ENCODE measurements at places on chromosomes 5 and 9.

- H3K36me3 ChIP-seq, result no peaks in the 10 kb centered on the region
- no peak overlapping the region for H3K27ac ChIP-seq
- DNase-seq, result no peak
- H3K4me3 ChIP-seq, result no peak overlapping the region
- H3K27me3 ChIP-seq, result no peaks in the 10 kb centered on the region
Measured at GRCh38 chr5:57327561-57328367, 153.9 kb downstream of the GPBP1 start.

DNA sequence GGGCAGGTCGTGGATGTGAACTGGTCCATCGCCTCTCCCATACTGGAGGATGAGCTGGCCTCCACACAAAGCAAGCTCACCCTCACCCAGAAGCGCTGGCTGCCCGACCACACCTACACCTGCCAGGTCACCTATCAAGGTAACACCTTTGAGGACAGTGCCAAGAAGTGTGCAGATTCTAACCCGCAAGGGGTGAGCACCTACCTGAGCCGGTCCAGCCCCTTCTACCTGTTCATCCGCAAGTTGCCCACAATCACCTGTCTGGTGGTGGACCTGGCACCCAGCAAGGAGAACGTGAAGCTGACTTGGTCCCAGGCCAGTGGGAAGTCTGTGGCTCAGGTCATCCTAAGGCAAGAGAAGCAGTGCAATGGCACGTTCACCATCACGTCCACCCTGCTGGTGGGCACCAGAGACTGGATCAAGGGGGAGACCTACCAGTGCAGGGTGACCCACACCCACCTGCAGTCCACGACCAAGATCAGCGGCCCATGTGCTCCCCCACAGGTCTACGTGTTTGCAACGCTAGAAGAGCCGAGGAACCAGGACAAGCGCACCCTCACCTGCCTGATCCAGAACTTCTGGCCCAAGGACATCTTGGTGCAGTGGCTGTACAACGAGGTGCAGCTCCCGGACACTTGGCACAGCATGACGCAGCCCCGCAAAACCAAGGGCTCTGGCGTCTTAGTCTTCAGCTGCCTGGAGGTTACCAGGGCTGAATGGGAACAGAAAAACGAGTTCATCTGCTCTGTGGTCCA, 71.3 kb downstream of the INSL6 start:
- peaks cover 5% of the 10 kb centered on the region for H3K36me3 ChIP-seq
- H3K4me3 ChIP-seq, result no peak overlapping the region
- H3K27me3 ChIP-seq, result no peaks in the 10 kb centered on the region

DNA sequence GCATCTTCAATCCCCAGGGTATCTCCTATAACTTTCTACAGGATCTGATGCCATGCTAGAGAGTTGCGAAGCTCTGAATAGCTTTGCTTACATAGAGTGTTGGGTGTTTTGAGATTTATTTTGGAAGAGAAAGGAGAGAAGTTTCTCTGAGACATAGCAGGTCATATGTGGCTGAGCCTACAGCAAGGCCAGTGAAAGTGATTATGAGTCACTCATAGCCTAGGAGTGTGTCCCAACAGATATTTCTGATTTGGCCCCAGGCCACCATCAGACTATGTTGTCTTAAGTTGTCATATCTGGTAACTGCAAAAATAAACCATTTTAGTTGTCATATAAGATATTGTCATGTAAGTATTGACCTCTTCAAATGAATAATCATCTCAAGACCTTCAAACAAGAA, 132.0 kb upstream of the RAI14 start:
- H3K4me3 ChIP-seq, result no peak overlapping the region
- H3K36me3 ChIP-seq, result no peaks in the 10 kb centered on the region
- DNase-seq, result no peak
- no peaks in the 10 kb centered on the region for H3K27me3 ChIP-seq

- no peak overlapping the region for H3K27ac ChIP-seq
- H3K4me3 ChIP-seq, result no peak overlapping the region
- no peaks in the 10 kb centered on the region for H3K4me1 ChIP-seq
- DNase-seq, result no peak
Measured at GRCh38 chr5:117456866-117457470, 882.3 kb upstream of the SEMA6A start.

GRCh38 chr9:130040984-130041647, 1.9 kb downstream of the FNBP1 start:
- DNase-seq, result no peak
- H3K27ac ChIP-seq, result peak overlapping the region; percentile 87
- H3K27me3 ChIP-seq, result no peaks in the 10 kb centered on the region
- H3K36me3 ChIP-seq, result no peaks in the 10 kb centered on the region

DNA sequence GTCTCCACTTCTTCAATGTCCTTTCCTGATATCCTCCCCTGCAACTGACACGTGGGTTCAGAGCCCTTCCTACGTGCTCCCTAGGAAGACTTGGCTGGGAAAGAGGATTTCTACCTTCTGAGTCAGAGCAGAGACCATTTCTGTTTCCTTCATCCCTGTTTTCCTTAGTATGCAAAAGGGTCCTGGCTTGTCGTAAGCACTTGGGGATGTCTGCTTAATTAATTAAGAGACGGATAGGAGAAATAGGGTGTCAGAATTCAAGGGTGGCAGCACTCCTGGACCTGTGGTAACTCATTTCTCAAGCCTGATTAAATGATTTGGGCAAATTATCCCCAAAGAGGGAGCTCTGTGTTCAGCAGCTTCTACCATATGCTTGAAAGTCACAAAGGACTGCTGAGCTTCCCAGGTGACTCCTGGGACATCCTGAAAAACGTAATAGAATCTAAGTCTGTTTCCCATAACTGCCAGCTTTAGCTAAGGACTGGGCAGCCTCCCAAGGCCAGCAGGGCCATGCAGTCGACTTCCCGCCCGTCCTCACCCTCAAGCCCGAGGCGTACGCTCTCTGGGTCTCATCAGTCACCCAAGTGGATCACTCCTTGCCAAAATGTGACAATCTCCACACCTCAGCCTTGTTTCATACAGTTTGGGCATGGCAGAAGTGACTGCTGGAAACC, 20.5 kb downstream of the ABCA1 start:
- H3K36me3 ChIP-seq, result no peaks in the 10 kb centered on the region
- no peaks in the 10 kb centered on the region for H3K4me1 ChIP-seq
- no peak overlapping the region for H3K27ac ChIP-seq
- H3K27me3 ChIP-seq, result no peaks in the 10 kb centered on the region
- DNase-seq, result no peak
- no peak overlapping the region for H3K4me3 ChIP-seq

GRCh38 chr5:153476767-153477166, 13.7 kb upstream of the GRIA1 start:
- no peaks in the 10 kb centered on the region for H3K36me3 ChIP-seq
- H3K27ac ChIP-seq, result no peak overlapping the region
- H3K4me1 ChIP-seq, result no peaks in the 10 kb centered on the region
- no peak for DNase-seq

- H3K4me1 ChIP-seq, result peaks cover 39% of the 10 kb centered on the region
- no peaks in the 10 kb centered on the region for H3K27me3 ChIP-seq
- H3K27ac ChIP-seq, result peak overlapping the region; percentile 97
- H3K4me3 ChIP-seq, result peak overlapping the region; percentile 98
- no peak for DNase-seq
- H3K36me3 ChIP-seq, result peaks cover 28% of the 10 kb centered on the region
Measured at GRCh38 chr9:122263699-122264349, 816 bp downstream of the RBM18 start.

GRCh38 chr9:6567140-6567591, 78.4 kb downstream of the GLDC start:
- H3K4me1 ChIP-seq, result no peaks in the 10 kb centered on the region
- no peak overlapping the region for H3K27ac ChIP-seq
- H3K36me3 ChIP-seq, result no peaks in the 10 kb centered on the region
- peaks cover 2% of the 10 kb centered on the region for H3K27me3 ChIP-seq

- DNase-seq, result no peak
- no peaks in the 10 kb centered on the region for H3K27me3 ChIP-seq
- no peak overlapping the region for H3K27ac ChIP-seq
- no peaks in the 10 kb centered on the region for H3K4me1 ChIP-seq
Measured at GRCh38 chr5:3656803-3657202, 61.2 kb downstream of the IRX1 start.

DNA sequence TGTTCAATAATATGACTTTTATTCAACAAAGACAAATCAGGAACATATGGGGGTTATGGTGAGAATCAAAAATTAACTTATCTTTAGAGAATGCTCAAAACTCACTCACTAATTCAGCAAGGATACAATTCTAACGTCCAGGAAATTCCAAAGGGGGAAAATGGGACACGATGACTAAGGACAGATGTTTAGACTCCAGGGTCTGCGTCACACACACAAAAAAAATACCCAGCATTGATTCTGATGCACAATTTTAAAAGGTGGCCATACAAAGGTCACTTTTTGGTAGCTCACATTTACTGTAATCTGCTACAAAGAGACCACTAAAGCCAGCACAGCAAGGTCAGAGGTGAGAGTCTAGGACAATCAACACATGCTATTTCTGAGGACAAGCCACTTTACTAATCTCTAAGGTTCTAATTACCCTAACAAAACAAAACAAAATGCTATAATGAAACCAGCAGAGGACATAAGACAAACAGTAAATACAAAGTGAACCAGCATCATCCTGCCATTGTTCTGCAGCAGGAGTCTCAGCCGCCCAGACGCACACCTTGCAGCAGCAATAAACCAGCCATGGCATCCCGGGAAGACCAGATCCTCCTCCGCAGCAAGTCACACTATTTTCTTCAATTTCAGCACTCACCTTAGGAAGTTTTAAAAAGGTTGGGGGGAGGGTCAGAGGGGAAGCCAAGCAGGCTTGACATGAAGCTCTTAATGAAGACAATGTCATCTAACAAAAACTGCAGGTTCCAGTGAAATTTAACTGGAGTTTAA, 57.8 kb downstream of the TTC39B start:
- H3K4me1 ChIP-seq, result no peaks in the 10 kb centered on the region
- no peak overlapping the region for H3K4me3 ChIP-seq
- no peaks in the 10 kb centered on the region for H3K27me3 ChIP-seq
- H3K36me3 ChIP-seq, result peaks cover 4% of the 10 kb centered on the region
- H3K27ac ChIP-seq, result no peak overlapping the region

Data from CD4-positive, CD25-positive, alpha-beta regulatory T cell (primary cell).